ENCODE measurements at places on chromosomes 13 and 19.
A peak's percentile ranks its signal among the peaks of the same experiment; 100 is the strongest.

DNA sequence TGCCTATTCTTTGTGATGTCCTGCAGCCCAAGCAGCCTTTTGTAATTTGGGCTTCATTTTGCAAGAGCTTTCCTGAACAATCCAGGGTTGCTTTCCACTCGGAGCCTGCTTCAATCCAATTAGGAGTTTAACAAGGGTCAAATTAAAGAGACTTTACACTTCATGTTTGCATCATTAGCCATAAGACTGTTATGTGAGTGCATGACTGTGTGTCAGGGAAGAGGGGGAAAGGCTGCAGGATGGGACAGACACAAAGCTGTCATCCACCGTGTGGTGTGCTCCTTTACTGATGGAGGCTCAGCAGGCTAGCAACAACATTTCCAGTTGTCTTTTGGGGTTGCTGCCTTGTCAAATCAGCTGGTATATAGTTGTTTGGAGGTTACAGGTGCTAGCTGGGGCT, 23.7 kb upstream of the MAB21L1 start:
- DNase-seq: no peak

DNA sequence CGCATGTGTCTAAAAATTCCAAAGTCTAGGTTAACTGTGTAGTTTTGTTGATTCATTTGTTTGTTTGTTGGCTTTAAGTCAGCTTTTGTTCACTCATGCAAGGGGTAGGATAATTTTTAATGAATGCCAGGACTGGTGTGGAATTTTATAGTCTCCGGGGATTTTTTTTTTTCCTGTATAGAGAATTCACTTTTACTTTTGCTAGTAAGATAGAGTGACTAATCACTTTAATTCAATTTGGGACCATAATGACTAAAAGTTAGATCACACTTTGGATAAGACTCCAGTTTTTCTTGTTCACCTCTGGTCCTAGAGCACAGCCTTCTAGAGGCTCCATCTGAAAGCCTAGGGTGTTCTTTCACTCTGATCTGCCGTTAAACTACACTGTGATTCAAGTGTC, 1690.0 kb downstream of the PCDH9 start:
- no peak for DNase-seq

GRCh38 chr19:1266129-1266915, 2.8 kb upstream of the CIRBP start:
- no peak for DNase-seq

GRCh38 chr13:60431108-60431700, 34.2 kb downstream of the TDRD3 start:
- no peak for DNase-seq

GRCh38 chr13:108527844-108528243, 101.6 kb upstream of the MYO16 start:
- DNase-seq: no peak

DNA sequence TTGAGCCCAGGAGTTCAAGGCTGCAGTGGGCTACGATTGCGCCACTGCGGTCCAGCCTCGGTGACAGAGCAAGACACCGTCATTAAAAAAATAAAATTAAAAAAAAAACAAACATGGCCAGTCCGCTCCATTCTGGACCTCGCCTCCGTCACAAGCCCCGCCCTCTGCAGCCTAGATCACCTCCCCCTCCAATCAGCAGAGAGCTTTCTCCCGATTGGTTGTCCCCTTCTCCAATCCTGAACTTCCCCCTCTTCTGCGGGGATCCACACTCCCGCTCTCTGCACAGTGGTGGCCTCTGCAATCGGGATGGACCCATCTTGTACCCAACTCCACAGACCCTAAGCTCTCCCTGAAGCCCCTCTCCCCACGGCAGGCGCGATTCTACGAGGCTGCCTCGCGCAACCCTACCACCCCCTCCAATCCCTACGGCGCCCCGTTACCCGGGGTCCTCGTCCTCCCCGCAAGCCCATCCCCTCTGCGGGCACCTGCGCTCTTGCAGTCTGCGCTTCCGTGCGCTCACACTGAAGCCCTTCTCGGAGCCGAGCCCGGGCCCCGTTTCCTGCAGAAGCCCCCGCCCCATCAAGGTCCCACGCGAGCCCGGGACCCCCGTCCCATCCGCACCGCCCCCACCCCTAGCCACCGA, 540 bp downstream of the TMEM160 start:
- peak; percentile 24 for DNase-seq

- no peak for DNase-seq
These were observed at the start of gene FSD1 for GRCh38 chr19:4304538-4305256. TSS of gene FSD1 (plus strand) at chr19:4304598. CDS start at chr19:4304747, 149 bp downstream.

DNA sequence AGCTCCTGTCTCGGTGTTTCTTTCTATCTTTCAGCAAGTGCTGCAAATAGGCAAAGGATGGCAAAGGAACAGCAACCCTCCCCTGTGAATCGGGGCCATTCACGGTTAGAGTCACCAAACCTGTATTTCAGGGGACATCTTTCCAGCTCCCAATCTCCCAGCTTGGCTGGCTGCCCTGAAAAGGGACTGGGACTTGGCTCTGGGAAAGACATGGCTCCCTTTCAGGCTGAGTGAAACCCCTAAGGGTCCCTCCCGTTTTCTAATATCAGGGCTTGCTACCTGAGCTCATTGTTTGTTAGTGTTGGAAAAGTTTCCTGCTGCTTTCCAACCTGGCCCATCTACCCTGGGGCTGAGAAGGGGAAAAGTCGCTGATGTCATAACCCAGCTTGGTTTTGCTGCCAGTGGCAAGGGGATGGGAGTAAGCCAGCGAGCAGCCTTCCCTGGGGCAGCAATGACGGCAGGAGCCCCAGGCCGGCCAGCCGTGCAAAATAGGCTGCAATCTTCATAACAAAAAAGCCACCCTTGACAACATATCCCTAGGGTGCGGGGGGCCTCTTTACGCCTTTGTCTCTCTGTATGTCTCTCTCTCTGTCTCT, 29.9 kb downstream of the SERP2 start:
- no peak for DNase-seq

- DNase-seq: no peak
These were observed 72.2 kb downstream of the CEBPG start for GRCh38 chr19:33445442-33446329.

- no peak for DNase-seq
These were observed 7.0 kb upstream of the MAP2K2 start for GRCh38 chr19:4130744-4131438.

DNA sequence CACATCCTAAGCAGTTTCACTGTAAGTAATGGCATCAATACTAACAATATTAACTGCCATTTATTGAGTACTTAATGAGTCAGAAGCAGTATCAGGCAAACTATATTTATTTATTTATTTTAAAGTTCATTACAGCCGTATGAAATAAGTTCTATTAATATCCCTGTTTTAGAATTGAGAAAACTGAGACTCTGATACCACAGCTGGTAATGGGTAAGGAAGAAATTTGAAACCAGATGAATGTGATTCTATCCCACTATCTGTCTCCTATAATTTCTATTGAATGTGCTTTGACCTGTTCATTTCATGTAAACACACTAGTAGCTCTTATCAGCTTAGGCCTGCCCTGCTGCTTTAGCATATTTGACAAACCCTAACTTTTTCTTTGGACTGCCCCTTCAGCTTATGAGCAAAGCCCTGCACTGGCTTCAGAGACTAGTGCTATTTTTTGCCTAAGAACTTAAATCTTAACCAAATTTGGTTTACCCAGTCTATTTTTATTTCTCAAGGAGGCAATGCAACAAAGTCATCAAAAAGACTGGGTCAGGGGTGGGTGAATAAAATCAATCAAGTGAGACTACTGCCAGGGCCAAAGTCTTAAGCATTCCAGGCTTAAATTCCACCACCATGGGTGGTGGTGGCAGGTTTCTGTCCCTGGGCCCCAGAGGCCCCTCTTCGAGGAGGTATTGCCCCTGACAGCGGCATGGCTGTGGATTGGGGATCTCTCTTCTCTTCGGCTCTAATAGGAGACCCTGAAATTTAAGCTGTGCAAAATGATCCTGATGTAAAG, 143.4 kb downstream of the DLEU7 start:
- no peak for DNase-seq

DNA sequence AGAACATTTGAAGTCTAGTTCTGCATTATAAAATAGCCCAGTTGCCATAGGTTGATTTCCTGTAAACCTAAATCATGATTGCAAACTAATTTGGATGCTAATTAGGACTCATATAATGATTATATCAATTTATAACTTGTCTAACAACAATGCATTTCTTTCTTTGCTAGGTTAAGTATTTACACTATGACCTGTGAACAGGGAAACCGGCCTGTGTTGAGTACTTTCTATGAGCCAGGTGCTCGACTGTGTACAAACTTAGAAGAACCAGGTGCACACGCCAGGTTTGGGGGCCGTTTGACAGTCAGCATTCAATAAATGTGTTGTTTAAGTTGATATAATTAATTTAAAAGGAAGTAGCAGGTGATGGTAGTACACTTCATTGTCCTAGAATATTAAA, 203.1 kb downstream of the TM9SF2 start:
- no peak for DNase-seq

DNA sequence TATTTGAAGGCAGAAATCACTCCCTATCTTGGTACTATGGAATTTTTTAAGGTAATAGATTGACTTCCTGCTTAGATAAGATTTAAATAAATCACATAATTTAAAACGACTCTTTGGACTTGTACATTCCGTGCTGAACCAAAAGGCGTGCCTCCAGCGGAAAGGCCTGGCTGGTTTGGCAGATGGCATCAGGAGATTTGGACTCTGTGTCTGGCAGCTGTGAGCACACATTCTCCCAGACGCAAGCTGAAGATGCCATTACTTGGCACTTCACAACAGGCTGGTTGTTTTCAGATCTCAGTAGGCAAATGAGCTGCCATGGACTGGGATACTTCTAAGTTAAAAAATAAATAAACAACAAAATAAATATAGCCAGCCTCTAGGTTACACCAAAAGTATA, 104.5 kb upstream of the SLC15A1 start:
- DNase-seq: no peak

DNA sequence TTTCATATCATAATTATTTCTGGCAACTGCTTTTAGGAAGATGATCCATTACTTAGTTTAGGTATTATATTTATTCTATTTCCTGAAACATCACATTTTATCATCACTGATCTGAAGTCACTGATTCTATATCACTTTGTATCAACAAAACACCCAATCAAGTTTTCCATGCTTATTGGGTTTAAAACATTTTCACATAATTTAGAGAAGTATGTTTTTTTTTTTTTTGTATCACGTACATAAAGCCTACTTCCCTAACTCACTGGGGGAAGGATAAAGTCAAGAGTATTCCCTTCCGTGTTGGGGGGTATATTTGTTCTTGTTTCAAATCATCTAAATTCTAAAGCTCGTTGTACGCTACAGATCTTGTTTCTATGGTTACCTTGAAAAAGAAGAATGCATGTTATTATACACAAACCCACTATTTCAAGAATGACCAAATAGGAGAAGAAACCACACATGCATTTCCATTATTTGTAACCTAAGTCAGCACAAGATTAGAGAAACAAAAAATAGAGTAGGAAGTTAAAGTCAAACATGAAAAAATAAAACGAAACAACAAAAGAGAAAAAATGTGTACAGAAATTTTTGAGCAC, 637.2 kb upstream of the MIR17HG start:
- no peak for DNase-seq

- DNase-seq: no peak
These were observed 11.7 kb downstream of the SYDE1 start for GRCh38 chr19:15118789-15119494.

DNA sequence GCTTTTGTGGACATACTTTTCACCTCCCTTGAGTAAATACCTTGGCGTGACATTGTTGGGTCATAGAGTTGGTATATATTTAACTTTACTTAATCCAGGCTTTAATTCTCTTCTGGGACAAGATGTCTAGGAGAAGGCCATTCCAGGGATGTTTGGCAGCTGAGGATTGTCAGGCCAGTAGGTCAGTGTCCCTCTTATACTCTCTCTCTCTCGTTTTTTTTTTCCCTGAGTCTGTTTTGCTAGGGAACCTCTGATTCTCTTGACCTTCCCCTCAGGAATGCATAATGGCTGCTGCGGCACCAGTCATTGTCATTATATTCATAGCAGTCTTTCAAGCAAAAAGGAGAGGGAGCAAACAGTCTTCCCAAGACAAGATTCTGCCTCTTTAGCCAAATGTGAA, 48.8 kb downstream of the BICRA start:
- DNase-seq: no peak

GRCh38 chr13:112923962-112924361, 45.1 kb upstream of the MCF2L start:
- no peak for DNase-seq

GRCh38 chr19:35784503-35785338, 9.4 kb downstream of the ARHGAP33 start:
- no peak for DNase-seq

DNA sequence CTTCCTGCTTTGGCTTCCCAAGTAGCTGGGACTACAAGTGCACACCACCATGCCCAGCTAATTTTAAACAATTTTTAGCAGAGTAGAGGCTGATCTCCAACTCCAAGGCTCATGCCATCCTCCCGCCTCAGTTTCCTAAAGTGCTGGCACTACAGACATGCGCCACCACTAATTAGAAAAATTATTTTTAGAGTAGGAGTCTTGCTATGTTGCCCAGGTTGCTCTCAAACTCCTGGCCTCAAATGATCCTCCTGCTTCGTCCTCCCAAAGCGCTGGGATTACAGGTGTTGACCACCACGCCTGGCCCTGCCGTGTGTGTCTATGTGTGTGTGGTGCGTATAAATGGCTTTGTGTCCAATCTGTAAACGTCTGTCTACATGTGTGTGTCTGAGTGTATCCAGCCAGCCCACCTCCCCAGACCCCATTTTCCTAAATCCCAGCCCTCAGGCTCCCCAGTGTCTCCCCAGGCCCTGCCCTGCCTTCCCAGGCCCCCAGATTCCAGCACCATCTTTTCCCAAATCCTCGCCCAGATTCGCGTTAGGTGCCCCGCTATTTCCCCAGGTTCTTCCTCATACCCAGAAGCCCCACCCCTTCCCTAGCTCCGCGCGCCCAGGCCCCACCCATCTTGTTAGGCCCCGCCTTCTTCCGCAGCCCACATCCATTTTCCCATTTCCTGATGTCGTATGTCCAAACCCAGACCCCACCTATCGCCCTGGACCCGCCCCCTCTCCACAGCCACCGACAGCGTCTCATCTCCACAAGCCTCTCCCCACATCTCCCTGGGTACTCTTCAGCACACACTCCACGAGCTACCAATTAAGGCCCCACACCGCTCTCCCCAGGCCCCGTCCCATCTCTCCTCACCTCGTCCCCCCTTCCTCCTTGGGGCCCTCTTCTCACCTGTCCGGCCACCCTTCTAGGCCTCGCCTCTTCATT, 24.9 kb downstream of the SLC8A2 start:
- no peak for DNase-seq
